ENCODE measurements at places on chromosomes 13 and 19. TPM values are rescaled to one million over a fixed set of nuclear protein-coding genes. Genes with fewer than 3 reads are reported as not detected.

GRCh38 chr13:87893186-87893585, 222.0 kb downstream of the SLITRK5 start:
- DNase-seq = no peak

DNA sequence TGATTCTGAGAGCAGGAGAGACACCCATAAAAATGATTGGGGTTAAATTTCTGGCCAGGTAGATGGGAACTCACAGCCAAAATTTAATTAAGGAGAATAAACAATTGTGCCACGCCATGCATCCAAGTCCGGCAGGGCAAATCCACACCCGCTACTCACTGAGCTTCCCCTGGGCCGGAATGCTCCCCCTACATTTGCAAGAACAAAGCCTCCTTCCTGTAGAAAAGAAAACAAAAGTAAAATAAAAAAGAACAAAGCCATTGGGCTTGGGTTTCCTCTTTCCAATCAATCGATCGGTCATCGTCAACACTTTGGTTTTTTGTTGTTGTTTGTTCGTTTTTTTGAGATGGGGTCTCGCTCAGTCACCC, 30.2 kb upstream of the TFDP1 start:
- DNase-seq = no peak

- no peak for DNase-seq
Measured at GRCh38 chr19:7595466-7596133, at the start of gene CAMSAP3. TSS of gene CAMSAP3 (plus strand) at chr19:7595863. CDS start at chr19:7596003, 140 bp downstream.

DNA sequence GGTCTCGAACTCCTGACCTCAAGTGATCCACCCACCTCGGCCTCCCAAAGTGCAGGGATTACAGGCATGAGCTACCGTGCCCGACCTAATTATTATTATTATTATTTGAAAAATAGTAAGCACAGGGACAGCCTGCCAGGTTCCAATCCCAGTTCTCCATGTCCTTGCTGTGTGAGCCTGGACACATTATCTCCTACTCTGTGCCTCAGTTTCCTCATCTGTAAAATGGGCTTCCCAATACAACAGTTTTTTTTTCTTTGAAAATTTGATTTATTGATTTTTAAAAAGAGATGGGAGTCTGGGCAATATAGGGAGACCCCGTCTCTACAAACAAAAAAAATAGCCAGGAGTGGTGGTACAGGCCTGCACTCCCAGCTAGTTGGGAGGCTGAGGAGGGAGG, 3.3 kb downstream of the ZGLP1 start:
- no peak for DNase-seq

TMC4 gene
- total RNA-seq = not detected

GRCh38 chr13:25738342-25739196, 313.2 kb downstream of the SHISA2 start:
- DNase-seq = no peak

DNA sequence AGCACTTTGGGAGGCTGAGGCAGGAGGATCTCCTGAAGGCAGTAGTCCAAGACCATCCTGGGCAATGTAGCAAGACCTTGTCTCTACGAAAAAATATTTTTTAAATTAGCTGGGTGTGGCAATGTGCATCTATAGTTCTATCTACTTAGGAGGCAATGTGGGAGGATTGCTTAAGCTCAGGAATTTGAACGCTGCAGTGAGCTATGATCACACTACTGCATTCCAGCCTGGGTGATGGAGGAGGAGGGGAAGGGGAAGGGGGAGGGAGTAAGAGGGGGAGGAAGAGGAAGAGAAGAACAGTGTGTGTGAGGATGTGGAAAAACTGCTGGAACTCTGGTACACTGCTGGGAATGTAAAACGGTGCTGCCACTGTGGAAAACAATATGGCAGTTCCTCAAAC, 9.2 kb upstream of the CLIP3 start:
- DNase-seq = no peak

- no peak for DNase-seq
Measured at GRCh38 chr13:22428188-22428828, 752.5 kb upstream of the SGCG start.

GRCh38 chr19:56142087-56142787, 1.1 kb downstream of the ZNF444 start:
- no peak for DNase-seq

MBD3L2 gene
- not detected for total RNA-seq

DNA sequence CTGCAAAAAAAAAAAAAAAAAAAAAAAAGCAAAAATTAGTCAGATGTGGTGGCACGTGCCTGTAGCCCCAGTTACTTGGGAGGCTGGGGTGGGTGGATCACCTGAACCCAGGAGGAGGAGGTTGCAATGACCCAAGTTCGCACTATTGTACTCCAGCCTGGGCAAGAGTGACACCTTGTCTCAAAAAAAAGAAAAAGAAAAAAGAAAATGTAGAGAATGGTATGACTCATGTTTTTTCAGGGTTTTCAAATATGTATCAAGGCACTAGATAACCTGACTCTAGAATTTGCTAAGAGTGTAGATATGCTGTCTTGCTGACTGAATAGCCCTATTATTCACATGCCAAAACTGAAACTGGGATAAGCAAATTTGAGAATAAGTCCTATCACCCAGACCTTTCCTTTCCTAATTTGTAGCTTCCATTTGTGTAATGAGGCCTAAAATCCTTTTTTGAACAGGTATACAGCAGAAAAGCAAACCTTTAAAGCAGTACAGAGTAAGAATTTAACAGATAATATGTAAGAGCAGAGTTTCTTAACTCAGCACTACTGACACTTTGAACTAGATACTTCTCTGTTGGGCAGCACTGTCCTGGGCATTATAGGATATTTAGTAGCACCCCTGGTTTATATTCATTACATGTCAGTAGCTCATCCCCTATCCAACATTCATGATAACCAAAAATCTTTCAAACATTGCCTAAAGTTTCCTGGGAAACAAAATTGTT, 108.6 kb downstream of the ELF1 start:
- no peak for DNase-seq

DNA sequence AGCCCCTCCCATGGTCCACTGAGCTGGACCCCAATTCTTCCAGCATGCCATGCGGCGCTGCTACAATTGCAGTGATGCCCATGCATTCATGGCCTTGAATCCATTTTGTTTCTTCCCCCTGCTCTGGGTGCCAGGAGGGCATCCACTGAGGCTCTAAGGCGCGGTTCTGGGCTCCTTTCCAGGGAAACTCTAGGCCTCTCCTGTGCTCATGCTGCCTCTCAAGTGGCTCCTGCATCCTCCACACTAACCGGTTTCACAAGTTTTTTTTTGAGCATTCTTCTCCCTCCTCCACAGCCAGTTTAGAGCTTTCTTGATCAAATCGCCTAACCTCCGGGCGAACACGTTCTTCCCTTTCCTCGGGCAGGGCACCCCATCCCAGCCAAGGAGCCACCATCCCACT, 69.1 kb upstream of the FLT1 start:
- no peak for DNase-seq

- DNase-seq = peak; percentile 35
Measured at GRCh38 chr13:113934576-113934975, 39.3 kb downstream of the C13orf46 start.

DNA sequence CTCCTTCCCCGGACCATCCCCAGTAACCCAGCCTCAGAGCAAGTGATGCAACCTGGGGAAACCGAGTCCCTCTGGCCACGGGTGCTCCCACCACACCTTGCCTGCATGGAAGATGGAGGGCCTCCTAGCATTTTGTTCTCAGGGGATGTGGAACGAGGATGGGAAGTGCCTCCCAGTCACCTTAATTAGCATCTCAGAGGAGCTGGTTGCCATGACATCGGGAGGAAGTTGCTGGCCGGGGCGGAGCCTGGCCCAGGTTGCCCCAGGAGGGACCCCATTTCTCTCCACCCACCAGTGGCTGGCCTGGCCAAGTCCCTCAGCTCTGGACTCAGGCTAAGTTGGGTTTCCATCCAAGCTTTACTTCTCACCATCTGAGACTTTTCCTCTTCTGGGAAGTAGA, 24.1 kb upstream of the PTPRS start:
- no peak for DNase-seq

GRCh38 chr19:32296694-32297093, 48.7 kb upstream of the ZNF507 start:
- no peak for DNase-seq

GRCh38 chr13:52945348-52945747, 83.3 kb upstream of the OLFM4 start:
- DNase-seq = no peak

DNA sequence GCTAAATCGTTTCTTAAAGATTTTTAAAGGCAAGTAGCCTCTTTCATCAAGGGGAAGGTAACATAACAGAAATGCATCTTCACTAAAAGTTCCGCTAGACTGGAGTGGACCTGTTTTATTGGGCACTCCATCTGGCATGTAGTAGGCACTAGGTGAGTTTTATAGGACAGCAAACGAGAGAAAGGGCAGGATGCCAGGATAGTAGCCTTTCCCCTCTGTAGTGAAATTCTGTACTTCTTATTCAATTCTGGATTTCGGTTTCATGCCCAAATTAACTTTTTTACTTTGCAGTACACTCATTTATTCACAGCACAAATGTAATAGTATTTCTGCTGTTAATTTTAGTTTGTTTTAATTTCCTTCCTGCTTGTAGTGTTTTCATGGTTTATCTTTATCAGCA, 45.2 kb downstream of the GPR180 start:
- no peak for DNase-seq

GRCh38 chr13:60379837-60380565, 17.0 kb upstream of the TDRD3 start:
- DNase-seq = no peak

JUND gene
- total RNA-seq = 213 TPM

DPF1 gene
- 2.1 TPM for total RNA-seq

GRCh38 chr19:23851966-23852365, 62.7 kb upstream of the ZNF726 start:
- no peak for DNase-seq

DNA sequence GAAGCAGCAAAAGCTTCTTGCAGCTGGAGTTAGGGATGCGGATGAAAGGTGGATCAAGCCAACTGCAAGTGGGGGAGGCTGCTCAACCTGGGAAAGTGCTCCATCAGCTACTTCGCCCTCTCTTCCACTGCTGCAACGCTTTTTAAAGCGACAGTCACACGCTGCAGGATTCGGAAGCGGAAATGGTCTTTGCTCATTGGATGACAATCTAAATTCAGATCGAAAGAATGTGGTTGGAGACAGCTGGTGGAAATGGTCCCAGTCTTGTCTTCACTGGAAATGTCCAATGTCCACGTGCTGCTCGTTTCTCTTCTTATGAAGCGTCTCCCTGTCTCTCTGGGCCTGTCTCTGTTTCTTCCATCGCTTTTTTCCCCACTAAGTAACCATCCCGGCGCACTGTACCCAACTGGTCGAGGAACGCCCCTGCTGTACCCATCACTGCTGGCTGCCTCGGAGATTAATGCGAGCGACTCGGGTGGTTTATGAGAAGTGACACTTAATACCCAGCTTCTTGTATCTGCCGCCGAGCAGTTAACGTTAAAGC, 2.1 kb upstream of the FGF9 start:
- no peak for DNase-seq

DNA sequence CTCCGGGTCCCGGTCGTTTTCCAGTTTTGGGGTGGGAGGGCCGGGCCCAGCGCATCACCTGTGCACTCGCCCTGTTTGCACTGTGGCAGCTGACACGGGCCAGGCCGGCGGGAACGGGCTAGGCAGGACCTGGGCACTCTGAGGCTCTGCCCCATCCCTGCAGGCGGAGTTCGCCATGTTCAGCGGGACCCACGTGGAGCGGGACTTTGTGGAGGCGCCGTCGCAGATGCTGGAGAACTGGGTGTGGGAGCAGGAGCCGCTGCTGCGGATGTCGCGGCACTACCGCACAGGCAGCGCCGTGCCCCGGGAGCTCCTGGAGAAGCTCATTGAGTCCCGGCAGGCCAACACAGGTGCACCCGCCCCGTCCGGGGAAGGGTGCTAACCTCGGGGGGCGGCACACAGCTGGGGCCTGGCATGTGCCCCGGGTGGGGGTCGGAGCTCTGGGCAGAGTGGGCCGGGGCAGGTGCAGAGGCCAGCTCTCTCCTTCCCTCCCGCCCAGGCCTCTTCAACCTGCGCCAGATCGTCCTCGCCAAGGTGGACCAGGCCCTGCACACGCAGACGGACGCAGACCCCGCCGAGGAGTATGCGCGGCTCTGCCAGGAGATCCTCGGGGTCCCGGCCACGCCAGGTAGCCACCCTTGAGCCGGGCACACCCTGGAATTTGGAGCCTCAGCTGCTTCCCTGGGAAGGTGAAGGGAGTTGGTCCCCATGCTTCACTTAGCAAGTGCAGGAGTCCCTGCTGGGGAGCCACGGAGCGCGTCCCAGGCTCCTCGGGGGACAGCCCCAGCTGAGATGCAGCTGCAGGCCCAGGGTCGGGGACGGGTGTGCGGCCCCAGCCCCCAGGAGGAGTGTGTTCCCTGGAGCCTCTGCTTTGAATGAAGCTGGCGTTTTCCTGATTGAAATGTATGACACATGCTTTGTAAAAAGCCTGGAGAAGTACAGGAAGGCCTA, 9.3 kb upstream of the ZNF554 start:
- DNase-seq = no peak

DNA sequence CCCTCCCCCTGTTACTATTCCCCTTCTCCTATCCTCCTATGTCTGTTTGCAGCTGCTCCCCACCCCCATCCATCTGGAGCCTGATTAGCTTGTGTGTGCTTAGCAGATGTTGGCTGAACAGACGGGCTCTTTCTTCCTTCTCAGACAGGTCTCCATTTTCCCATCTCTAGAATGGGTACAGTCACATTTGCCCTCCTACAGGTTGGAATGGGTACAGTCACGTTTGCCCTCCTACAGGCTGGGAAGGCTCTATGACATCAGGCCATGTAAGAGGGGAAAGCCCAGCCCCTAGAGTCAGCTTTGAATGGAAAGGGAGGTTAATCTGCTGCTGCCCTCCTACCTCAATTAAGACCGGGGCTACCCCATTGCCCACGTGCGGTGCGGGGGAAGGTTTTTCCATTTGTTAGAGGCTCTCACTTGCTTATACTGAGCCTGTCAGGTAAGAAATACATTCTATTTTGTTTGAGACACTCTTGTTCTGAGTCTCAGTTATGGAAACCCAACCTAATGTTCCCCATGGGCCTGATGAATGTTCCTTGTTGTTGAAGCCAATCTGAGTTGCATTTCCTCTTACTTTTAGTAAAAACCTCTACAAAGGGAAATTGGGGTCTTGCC, 2.2 kb upstream of the CLEC17A start:
- no peak for DNase-seq

DNA sequence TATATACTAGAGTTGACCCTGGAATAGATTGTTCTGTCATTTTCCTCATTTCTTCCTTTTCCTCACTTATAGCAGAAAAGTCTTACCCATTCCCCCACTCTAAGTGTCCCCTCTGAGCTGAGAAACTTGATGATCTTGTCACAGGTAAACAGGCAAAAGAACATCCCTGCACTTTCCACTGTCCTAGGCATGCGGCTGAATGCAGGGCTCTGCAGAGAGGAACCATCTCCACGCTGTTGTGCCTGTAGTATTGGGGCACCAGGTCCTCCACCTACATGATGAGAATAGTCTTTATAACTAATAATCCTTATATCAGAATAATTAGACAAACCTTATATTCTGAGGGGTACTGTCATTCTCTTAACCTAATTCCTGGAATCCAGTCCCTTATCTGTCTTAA, 211.3 kb downstream of the RBM26 start:
- DNase-seq = no peak
